ENCODE measurements at places on chromosomes 6 and 20. TPM values are rescaled to one million over a fixed set of nuclear protein-coding genes. Genes with fewer than 3 reads are reported as not detected.

The FOXC1 gene
- total RNA-seq: 1.8 TPM

The GLO1 gene
- 230 TPM for total RNA-seq

The MLN gene
- total RNA-seq: not detected

The C6orf141 gene
- total RNA-seq: 6.5 TPM

The ANGPT4 gene
- total RNA-seq: not detected

GRCh38 chr20:1867495-1868260, 27.5 kb upstream of the SIRPA start:
- no peak for DNase-seq

GRCh38 chr6:16533210-16533609, 228.1 kb downstream of the ATXN1 start:
- DNase-seq: no peak

DNA sequence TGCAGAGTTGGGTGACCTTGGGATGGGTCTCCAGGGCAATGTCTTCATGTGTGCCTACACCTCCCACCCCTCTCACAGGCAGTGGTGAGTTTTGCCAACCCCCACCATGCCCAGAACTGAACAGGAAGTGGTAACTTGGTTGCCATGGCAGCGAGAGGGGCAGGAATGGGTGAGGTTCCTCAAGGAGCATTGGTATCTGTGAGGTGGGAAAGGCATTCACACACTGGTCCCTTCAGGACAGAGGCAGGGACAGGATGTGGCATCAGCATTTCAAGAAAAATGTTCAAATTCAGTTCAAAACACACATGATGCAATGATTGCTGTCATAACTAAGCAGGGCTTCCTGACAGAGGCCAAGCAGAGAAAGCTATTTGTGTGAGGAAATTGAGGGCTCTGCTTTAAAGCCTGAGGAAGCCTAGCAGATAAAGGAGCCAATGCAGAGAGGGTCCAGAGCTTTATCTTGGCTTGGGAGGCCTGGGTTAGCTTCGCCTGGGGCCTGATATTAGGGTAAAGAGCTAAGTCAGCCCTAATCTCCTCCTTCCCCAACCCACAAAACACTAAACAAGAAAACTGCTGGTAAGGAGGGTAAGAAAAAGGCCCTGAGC, 551 bp downstream of the TREML2 start:
- no peak for DNase-seq

GRCh38 chr20:43404878-43405277, 52.8 kb upstream of the SRSF6 start:
- DNase-seq: no peak

- DNase-seq: no peak
These were observed 71.2 kb upstream of the SMIM8 start for GRCh38 chr6:87251225-87251624.

DNA sequence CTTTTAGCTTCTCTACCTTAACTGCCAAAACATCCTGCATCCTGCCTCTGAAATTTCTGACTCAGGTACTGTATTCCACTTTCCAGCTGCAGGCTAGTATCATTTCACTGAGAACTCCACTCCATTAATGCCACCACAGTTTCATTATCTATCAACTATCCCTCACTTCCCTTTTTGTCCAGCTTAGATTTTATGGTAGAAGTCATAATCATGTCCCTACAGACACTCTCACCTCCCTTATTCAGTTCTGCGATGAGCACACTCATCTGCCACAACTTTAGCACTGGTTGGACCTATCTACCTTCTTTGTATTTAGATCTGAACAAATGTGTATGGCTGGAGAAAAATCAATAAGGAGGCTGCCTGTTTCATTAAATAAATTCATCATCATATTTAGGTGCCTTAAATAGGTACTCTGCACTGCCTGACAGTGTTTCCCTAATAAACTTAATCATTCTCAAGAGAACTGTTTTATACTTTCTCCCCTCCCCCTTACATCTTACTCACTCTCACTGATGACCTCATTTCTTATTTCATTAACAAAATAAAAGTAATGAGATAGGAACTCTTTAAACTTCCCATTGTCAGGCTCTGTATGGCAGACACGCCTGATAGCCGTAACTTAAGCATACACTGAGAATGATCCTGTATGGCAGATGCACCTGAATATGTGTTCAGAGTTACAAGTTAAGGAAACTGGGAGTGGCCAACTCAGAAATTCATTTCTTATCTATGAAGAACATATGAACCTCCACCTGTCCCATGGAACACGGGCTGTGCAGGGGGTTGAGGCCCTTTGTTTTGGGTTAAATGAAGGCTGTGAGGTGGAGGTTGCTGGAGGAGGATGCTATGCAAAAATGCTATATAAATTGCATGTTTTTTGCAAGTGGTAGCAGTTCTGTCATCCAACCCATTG, 95.3 kb upstream of the MAN1A1 start:
- no peak for DNase-seq

- DNase-seq: peak; percentile 70
These were observed 73.3 kb downstream of the MAN1A1 start for GRCh38 chr6:119276211-119276610.

DNA sequence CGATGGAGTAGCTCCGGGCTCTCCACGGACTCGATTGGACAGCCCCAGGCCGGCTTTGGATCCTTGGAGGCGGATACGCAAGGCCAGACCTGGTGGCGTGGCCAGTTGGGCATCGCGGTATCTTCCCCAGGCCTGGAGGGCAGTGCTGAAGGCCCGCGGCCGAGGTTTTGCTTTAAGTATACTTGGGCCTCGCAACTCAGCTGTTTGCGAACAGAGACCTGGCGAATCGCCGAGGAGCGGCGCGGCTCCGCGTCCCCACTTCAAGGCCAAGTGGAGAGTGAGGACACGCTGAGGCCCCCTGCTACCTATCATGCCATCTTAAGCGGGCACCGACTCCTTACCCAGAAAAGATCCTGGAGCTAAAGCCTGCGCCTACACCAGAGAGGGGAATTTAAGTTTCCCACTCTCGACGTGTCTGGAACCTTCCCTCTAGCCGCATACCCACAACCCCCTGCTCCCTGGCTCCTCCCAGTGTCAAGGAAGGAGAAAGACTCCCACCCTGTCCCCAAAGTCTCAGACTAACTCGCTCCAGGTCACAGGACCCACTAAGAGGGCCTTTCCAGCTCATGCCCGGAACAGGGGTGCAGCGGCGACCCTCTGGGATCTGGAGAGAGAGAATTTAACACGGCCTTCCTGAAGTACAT, 4.1 kb downstream of the LINC00237 start:
- no peak for DNase-seq

- DNase-seq: no peak
These were observed 53.4 kb downstream of the MYLK4 start for GRCh38 chr6:2697291-2697690.

DNA sequence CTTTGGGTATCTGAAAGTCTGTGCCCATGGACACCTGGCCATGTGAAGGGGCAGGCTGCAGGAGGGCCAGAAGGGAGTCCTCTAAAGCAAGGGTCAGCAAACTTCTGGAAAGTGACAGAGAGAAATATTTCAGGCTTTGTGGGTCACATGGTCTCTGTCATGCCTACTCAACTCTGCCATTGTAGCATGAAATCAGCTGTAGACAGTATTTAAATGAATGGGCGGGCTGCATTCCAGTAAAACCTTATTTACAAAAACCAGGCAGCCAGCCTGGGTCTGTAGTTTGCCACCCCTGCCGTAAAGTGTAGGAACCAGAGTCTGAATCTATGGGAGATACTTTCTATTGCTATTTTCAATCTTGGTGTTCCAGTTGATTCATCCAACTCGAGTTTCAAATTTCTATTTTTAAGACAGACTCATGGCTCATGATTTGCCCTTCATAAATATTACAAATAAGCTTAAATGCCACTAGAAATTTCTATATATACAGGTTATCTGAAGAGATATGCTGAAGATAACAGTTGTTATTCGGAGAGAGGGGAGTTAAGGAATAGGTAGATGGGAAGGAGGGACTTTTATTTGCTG, 19.0 kb upstream of the ADGRF4 start:
- DNase-seq: no peak

DNA sequence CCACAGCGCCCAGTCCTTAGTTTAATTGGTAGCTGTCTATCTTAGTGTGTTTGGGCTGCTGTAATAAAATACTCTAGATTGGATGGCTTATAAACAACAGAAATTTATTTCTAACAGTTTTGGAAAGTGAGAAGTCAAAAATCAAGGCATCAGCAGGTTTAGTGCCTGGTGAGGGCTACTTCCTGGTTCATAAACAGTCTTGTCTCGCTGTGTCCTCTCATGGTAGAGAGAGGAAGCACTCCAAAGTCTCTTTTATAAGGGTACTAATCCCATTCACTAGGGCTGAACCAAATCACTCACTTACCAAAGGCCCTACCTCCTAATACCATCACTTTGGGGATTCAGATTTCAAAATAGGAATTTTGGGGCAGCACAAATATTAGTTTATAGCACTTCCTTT, 336.9 kb upstream of the RSPO3 start:
- no peak for DNase-seq

- DNase-seq: peak; percentile 76
These were observed 78.1 kb downstream of the PRSS35 start for GRCh38 chr6:83590416-83590815.

GRCh38 chr20:62357681-62358080, 9.4 kb downstream of the LAMA5 start:
- DNase-seq: no peak

GRCh38 chr20:13121840-13122515, 99.1 kb upstream of the ISM1 start:
- no peak for DNase-seq
